ENCODE measurements at places on chromosomes 5 and 9.

- DNase-seq: no peak
Measured at GRCh38 chr9:109765830-109766229, 14.2 kb upstream of the PALM2AKAP2 start.

- DNase-seq: no peak
Measured at GRCh38 chr9:133421615-133422542, at the start of gene ADAMTS13. TSS of gene ADAMTS13 (plus strand) at chr9:133422367. CDS start at chr9:133422444, 77 bp downstream.

DNA sequence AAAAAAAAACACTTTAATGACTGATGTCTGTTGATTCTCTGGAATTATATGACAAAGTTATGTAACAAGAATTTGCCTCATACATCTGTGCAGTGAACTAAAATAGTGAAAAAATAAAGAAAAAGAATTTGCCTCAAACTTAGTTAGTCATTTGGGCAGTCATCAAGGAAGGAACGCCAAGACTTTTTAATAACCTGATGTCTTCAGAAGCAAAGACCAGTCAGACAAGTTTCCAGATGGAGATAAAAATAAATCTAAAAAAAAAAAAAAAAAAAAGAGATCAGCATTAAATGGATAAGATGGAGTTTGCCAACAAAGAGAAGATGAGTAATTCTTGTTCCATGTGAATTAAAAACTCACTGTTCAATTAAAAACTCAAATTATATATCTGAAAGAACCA lies 52.3 kb upstream of the JMY start:
- DNase-seq: no peak

- DNase-seq: no peak
Measured at GRCh38 chr5:126044111-126044668, 379.0 kb upstream of the GRAMD2B start.

GRCh38 chr9:120438836-120439546 lies 141.0 kb downstream of the CDK5RAP2 start:
- no peak for DNase-seq

GRCh38 chr9:127714951-127715469 lies 453 bp downstream of the PTRH1 start:
- no peak for DNase-seq

- no peak for DNase-seq
Measured at GRCh38 chr9:3825721-3826120, 299.9 kb upstream of the RFX3 start.

- DNase-seq: no peak
Measured at GRCh38 chr5:124650147-124650561, 96.3 kb downstream of the ZNF608 start.

DNA sequence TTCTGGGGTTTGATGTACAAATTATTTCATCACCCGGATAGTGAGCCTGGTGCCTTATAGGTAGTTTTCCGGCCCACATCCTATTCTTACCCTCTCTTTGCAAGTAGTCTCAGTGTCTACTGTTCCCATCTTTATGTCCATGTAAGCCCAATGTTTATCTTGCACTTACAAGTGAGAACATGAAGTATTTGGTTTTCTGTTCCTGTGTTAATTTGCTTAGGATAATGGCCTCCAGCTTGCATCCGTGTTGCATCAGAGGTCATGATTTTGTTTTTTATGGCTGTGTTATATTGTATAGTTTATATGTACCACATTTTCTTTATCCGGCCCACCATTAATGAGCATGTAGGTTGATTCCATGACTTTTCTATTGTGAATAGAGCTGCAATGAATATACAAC lies 136.5 kb downstream of the PRR16 start:
- DNase-seq: no peak

DNA sequence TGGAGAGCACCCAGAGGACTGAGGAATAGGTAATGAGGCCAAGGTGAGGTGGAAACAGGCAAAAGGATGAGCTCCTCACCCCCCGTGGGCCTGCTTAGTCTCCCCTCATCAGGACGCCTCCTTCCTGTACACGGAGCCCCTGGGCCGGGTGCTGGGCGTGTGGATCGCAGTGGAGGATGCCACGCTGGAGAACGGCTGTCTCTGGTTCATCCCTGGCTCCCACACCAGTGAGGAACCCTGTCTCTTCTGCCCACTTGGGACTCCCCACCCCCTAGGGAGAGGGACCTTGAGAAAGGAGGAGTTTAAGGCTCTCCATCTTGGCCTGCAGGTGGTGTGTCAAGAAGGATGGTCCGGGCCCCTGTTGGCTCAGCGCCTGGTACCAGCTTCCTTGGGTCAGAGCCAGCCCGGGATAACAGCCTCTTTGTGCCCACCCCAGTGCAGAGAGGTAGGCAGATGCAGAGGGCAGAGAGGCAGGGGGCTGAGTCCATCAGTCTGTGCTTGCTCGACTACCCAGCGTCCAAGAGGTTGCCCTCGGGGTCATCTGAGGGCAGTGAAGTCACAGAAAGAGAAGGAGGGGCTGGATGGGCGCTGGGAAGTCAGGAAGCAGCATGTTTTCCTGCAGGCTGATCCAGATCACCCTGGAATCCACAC lies 7.0 kb downstream of the DOLK start:
- DNase-seq: no peak

GRCh38 chr5:56984445-56984844 lies 32.5 kb upstream of the MIER3 start:
- no peak for DNase-seq

DNA sequence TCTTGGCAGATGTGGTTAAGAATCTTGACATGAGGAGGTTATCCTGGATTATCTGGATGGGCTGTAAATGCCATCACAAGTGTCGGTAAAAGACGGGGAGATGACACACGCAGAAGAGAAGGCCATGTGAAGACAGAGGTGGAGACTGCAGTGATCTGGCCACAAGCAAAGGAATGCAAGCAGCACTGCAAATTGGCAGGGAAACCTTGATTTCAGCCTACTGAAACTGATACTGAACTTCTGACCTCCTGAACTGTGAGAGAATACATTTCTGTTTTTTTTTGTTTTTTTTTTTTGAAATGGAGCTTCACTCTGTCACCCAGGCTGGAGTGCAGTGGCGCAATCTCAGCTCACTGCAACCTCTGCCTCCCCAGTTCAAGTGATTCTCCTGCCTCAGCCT lies 92.4 kb upstream of the NFIL3 start:
- DNase-seq: no peak

- DNase-seq: no peak
Measured at GRCh38 chr5:106780355-106780754, 890.4 kb downstream of the EFNA5 start.

DNA sequence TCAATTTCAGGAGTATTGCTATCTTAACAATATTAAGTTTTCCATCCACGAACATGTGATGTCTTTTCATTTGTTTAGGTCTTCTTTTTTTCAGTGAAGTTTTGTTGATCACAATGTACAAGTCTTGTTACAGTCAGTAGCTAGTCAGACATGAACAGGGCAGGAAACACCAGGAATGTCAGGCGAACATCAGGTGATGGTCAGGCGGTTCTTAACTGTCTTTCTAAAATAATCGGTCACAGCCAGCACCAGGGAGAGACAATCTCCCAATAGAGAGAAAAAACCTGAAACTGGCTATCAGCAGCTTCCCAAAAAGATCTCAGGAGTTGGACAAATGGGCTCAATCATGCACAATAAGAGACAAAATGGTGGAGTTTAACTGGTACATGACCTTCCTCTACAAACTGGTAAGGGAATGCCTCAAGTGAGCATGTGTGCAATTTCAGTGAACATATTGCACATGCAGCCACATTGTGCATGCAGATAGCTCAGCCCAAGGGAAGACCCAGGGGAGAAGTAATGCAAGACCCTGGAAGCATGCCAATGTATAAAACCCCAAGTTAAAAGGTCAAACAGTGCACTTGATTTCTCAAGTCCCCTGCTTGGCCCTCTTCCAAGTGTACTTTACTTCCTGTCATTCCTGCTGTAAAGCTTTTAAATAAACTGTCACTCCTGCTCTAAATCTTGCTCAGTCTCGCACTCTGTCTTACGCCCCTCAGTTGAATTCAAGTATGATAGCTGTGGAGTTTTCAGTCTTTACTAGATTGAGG lies 176.1 kb upstream of the RASEF start:
- no peak for DNase-seq

DNA sequence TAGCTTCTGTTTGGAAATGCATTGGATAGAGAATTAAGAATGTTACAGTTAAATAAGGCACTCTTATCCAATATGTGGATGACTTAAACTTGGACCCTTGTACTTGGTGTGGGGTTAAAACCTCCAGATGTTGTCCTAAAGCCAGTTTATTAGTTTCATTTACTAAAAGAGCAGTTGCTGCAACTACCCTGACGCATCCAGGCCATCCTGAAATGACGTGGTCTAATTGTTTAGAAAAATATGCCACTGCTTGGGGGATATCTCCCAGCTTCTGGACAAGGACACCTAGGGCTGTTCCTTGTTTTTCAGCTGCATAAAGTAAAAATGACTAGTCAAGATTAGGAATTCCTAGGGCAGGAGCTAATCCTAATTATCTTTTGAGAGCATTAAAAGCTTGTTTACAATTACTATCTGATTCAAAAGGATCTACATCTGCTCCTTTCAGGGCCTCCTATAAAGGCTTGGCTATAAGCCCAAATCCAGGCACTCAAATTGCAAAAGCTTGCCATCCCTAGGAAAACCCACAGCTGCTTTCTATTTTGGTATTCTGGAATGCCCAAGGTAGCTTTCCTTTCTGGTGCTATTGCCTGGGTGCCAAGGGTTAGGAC lies 45.7 kb upstream of the SLCO4C1 start:
- DNase-seq: no peak

- no peak for DNase-seq
Measured at GRCh38 chr5:761854-762710, 22.4 kb downstream of the ZDHHC11B start.

- no peak for DNase-seq
Measured at GRCh38 chr5:40594811-40595210, 84.9 kb upstream of the PTGER4 start.

- no peak for DNase-seq
Measured at GRCh38 chr5:124990723-124991122, 244.3 kb upstream of the ZNF608 start.

DNA sequence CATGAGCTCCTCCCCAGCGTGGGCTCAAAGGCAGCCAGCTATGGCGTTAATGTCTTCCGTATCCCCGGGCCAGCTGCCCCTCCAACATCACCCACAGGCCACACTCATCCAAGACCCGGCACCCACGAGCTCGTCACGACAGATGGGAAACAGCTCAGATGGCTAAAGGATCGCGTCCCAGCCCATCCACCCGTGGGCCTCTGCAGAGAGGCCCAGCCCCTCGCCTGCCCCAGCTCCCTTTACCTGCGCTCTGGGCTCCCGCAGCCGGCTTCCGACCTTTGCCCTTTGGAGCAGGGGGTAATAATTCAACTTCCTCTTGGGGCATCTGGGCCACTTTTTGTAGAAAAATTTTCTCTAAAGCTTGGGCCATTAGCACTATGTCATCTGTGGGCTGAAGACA lies 16.5 kb downstream of the BRD3 start:
- no peak for DNase-seq

GRCh38 chr9:103661663-103662062 lies 432.4 kb upstream of the SMC2 start:
- no peak for DNase-seq

- no peak for DNase-seq
Measured at GRCh38 chr5:42940853-42941252, 99.3 kb downstream of the ANXA2R start.

GRCh38 chr9:75953218-75953617 lies 62.7 kb downstream of the PCSK5 start:
- DNase-seq: no peak

DNA sequence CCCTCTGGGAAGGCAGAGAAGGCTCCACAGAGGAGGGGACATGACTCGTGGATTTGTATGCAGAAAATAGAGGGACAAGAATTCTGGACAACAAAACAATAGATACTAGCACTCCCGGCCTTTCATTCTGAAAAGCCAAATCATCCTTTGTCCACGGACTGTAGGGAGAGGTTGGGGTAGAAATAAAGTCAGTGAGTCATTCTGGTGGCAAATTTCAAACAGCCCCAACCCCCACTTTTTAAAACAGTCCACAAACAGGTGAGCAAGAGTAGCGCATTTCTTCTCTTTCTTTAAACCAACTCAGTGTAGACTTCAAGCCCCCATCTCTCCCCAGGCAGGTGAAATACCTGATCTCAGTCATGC lies 56.1 kb downstream of the PTPDC1 start:
- no peak for DNase-seq

- DNase-seq: no peak
Measured at GRCh38 chr5:16597946-16598694, 18.7 kb downstream of the RETREG1 start.

DNA sequence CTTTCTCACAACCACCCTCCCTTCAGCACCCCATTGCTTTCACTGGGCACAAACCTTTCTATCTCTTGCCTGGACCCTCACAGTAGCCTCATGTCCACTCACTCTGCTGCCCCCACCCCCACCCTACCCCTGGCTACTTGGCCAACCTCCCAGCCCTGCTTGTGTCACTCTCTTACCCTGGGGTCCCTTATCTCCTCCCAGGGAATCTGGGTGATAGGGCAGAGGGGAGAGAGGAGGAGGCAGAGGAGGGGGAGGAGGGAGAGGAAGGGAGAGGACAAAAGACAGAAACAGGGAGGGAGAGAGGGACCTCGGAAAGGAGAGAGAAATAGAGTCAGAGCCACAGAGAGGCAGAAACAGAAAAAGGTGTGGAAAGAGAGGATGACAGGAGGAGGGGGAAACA lies 25.0 kb upstream of the KIF12 start:
- DNase-seq: no peak

DNA sequence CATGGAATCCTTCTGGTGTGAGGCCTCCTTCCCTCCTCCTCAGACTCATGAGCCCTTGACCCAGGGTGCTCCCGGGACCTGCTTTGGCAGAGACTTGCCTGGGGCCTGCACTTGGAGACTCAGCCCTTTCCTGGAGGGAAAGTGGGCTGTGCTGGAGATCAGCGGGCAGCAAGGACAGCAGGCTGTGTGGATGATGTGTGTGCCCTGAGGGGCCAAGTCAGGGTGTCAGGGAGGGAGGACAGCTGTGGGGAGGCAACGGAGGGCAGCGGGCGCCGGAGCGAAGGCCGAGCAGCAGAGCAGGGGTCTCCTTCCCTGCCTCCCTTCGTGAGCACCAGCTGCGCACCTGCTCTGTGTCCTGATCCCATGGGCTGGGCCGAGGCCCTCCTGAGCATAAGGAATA lies 6.1 kb upstream of the CSF2 start:
- DNase-seq: no peak

DNA sequence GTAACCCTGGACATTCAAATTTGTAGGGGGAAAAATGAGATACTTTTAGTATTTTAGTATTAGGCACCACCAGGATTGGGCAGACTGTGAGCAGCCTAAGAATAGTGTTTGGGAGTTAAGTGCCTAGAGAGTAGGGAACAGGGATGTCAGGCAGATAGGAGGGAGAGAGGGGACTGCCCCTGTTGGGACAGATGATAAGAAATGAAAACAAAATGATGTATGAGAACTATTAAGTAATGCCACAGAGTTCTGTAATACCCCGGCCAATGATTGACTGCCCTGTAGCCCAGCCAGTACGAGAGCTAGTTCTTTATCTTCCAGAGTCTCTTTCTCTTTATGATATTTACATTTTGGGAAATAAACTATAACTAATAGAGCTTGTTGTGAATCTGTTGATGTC lies 24.4 kb downstream of the ARHGAP26 start:
- DNase-seq: no peak
